ENCODE measurements at places on chromosomes 3 and 15. TPM values are rescaled to one million over a fixed set of nuclear protein-coding genes. Genes with fewer than 3 reads are reported as not detected.

DUOXA2 gene
- total RNA-seq, result not detected

DNA sequence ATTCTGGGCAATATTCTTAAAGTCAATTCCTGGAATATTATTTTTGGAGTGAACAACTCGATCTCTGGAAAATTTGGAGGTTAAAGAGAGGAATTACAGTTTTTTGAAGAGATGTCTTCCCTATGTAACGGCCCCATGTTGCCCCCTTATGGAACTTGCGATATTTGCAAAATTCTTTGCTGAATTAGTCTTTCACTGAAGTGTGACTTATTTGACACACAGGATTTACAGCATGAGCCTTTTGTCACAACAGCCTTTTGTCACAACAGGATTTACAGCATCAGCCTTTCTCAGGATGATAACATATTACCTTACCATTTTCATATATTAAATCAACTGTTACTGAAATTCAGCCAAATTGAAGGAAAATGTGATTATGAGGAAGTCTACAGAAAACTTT is 37.8 kb upstream of the SPTSSB start:
- no peak for ATAC-seq

DNA sequence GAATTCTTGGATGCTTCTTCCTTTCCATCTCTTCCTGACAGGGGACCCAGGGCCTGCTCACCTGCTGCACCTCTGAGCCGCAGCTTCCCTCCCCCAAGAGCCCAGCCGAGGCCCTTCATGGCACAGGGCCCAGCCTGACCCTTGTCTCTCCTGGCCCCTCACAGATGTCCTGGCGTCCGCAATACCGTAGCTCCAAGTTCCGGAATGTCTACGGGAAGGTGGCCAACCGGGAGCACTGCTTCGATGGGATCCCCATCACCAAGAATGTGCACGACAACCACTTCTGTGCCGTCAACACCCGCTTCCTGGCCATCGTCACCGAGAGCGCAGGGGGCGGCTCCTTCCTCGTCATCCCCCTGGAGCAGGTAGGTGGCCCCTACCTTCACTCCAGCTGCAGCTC is 66.2 kb downstream of the CORO2B start:
- ATAC-seq, result no peak

GRCh38 chr15:91021516-91022074 is 799 bp downstream of the VPS33B start:
- ATAC-seq, result peak; percentile 12

DNA sequence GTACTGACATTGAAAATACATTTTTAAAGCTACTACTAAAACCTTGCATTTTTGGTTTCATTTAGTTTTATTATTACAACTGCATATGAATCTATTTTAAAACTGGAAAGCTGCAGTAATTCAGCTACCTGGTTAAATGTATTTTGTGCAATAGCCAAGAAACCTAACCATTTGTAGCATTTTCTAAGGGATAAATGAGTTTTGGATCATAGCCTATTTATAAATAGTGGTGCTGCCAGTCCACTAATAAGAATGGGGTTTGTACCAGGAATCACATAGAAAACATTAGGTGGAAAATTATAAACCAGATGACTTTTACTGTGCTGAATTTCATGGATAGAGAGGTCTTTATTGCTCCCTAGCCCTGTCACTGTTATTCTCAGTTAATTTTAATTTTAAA is 454.7 kb downstream of the DIPK2A start:
- ATAC-seq, result no peak

DNA sequence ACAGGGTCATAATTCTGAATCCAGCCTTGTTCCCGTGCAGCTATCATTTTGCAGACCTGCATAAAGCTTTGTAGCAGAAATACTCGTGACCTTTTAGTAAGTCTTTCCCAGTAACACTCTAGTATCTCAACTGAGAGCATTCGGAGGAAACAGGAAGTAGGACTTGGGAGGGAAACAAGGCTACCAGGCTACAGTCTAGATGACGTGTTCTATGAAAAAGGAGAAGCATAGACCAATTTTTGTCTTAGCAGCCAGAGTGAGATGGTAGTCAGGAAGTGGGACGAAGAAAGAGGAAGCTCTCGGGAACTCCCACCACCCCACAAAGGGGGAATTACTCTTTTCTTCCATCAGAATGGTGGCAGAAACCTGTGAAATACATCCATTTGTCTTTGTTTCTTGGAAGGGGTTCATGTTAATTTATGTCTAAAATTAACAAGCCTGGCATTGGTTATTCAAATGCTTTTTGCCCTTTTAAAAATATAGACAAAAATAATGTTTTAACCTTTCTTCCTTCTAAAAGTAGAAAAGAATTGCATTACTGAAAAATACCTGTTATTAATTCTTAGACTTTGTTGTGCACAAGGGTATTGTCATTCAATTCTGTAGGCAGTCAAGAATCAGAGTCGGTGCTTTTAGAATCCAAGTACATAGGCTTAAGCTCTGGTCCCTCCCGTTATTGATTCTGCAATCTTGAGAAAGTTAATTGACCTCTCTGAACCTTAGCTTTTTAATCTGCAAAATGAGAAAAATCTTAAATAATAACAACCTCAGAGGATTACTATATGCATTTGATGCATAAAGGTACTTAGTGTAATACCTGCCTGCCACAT is 1.6 kb upstream of the SUCNR1 start:
- ATAC-seq, result peak; percentile 82

- ATAC-seq, result no peak
These were observed 511.3 kb downstream of the GABRG3 start for GRCh38 chr15:27482287-27482686.

GRCh38 chr3:196643201-196643749 is 3.8 kb downstream of the NRROS start:
- ATAC-seq, result peak; percentile 38

SLC28A2 gene
- not detected for total RNA-seq
